ENCODE measurements at places on chromosomes 7 and 10. TPM values are rescaled to one million over a fixed set of nuclear protein-coding genes. Genes with fewer than 3 reads are reported as not detected.

KCND2 gene
- 0.83 TPM for total RNA-seq

ZNF33A gene
- 27.8 TPM for total RNA-seq

TMEM270 gene
- not detected for total RNA-seq

FGF8 gene
- total RNA-seq = not detected

SPOCK2 gene
- total RNA-seq = 8.8 TPM

DBNL gene
- total RNA-seq = 117 TPM

GFRA1 gene
- total RNA-seq = 73.0 TPM

GALNT17 gene
- total RNA-seq = 51.1 TPM

ASNS gene
- total RNA-seq = 17.6 TPM

TMEM176A gene
- total RNA-seq = 11.6 TPM
